ENCODE measurements at places on chromosomes 2 and 18.

DNA sequence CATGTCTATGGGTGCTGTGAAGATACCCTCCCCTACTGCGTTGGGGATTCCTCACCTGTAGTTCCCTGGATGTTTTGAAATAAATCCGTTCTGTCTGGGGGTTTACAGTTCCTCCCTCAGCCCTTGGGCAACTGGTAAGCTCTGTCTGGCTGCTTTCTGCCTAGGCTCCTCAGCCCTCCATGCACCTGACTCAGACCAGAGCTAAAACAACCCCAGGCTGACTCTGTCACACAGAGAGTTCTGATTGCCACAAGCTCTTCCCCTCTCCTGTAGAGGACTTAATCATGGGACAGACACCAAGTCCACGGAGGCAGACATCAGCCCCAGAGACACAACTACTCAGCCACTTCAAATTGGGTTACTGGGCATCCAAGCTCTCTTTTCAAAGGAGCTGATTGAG, 6.3 kb downstream of the VIT start:
- no peak for DNase-seq

GRCh38 chr18:77234504-77235365, 14.9 kb upstream of the GALR1 start:
- no peak for DNase-seq

- no peak for DNase-seq
These were observed 841.0 kb upstream of the CELF4 start for GRCh38 chr18:38406607-38407006.

DNA sequence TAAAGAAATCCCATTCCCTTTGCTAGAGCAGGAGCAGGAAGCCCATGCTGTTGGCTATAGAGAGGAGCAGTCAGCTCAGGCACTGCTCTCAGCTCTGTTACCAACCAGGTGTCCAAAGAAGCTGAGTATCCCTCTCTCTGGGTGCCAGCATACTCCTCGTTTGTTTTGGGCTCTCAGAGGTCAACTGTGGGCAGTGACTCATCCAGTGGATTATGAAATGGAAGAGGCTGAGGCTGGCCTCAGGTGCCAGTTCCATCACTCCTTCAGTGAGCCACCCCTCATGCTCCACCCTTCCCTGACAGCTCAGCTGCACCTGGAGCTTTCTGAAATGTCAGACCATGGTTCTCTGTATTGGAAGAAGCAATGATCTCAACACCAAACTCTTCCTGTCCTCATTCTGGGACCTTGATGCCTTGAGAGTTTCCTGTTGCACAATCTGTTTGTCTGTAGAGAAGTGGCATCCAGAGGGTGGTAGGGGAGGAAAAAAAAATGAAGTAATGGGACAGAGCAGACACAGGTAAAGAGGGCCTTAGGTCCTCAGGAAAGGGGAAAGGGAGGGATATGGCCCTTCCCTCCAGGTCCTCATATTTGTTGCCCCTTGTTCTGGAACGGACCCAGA, 31.2 kb upstream of the EN1 start:
- DNase-seq = no peak

DNA sequence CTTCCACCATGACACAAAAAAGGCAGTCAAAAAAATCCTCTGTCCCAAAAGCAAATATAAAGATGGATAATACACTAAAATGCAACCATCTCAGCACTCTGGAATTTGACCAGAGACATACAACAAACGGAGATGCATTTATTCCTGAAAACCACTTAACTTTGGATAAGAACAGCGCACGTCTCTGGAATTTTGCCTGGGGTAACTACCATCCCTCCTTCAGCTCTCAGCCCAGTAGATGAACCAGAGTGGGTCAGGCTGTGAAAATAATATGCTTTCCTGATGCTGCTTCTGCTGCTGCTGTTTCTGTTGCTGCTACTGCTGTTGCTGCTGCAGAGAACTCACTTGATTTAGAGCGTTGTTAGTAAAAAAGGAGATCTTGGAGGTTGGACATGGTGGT, 133.8 kb upstream of the ACVR2A start:
- no peak for DNase-seq

- DNase-seq = no peak
These were observed 33.7 kb downstream of the SPAG16 start for GRCh38 chr2:213317929-213318328.

DNA sequence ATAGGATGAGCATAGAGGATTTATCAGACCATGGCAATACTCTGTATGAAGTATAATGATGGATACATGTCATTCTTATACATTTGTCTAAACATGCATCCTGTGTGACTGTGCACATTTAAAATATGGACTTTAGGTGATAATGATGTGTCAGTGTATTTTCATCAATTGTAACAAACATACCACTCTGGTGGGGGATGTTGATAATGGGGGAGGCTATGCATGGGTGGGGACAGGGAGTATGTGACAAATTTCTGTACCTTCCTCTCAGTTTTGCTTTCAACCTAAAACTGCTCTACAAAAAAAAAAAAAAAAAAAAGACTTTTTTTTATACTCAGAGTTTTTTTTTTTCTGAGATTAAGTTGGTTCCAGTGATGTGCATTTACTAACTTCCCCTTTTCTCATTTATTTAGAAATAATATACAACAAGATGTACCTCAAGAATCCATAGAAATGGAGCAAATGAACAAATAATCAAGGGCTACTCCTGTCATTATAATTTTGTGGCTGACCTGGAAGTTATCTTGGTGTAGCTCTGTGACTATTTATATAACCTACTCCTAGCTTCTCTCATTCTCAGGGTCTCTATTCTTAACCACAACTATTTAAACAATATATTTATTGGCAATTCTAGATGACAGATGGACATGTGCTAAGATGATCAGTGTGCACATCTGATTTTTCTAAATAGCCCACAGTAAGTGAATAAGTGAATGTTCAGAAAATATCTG, 108.9 kb upstream of the ITGA4 start:
- DNase-seq = no peak

- no peak for DNase-seq
These were observed 50.4 kb upstream of the AFF3 start for GRCh38 chr2:100192825-100193224.

GRCh38 chr2:70511971-70512729, 41.5 kb downstream of the TGFA start:
- DNase-seq = no peak

DNA sequence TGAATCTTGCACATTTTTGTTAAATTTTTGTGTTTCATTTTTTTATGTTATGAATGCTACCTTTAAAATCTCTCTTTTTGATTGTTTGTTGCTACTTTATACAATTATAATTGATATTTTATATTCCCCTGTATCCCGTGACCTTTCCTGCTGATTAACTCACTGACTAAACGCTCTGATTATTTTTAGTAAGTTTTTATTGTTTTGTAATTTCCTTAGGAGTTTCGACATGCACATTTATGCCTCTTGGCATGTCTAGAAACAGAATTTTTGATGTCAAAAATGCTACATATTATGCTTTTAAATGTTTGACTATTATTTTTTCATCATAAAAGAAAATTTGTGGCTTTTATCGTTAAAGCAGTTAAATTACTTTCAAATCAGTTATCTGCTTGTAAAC, 1131.6 kb upstream of the TMEFF2 start:
- no peak for DNase-seq

DNA sequence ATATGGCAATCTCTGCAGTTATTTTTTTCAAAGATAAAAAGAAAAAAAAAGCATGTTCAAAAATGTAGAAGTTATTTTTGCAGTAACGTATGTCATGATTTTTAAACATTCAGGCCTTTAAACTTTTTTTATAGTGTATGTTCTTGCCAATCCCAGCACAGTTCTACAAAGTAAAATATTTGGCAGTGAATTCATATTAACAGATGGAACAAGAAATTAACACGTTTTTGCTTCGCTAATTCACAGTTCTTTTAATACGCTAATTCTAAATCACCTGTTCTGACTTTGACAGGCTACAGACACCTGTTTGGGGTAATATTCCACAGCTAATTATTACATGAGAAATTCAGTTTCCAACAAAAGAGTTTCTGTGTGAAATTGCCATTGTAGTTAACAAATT, 183.2 kb downstream of the ARHGAP15 start:
- DNase-seq = no peak

- no peak for DNase-seq
These were observed 133.4 kb upstream of the ITGA6 start for GRCh38 chr2:172293952-172294351.

GRCh38 chr2:85427300-85427835, 8.9 kb downstream of the SH2D6 start:
- no peak for DNase-seq

- no peak for DNase-seq
These were observed 14.3 kb upstream of the FAHD2A start for GRCh38 chr2:95388091-95388692.

GRCh38 chr2:239694487-239694886, 293.7 kb upstream of the HDAC4 start:
- no peak for DNase-seq

GRCh38 chr2:64654063-64654811, 524 bp upstream of the SERTAD2 start:
- DNase-seq = peak; percentile 81

GRCh38 chr18:62773691-62774090, 58.4 kb downstream of the PHLPP1 start:
- DNase-seq = no peak

- DNase-seq = no peak
These were observed 92.5 kb downstream of the EPB41L5 start for GRCh38 chr2:120105360-120105759.

DNA sequence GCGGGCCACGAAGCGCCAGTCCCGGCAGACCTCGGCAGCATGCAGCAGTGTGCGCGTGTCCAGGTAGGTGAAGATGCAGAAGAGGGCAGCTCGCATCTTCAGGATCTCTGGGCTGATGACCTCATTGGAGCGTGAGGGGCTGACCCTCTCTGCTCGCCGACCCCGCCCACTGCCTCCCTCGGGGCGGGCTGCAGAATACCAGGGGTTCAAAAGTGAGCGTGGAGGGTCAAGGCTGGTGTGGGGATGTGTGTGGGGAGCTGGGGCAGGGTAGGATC, 20.0 kb downstream of the FBXO41 start:
- DNase-seq = no peak

- DNase-seq = no peak
These were observed 7.9 kb downstream of the LIPG start for GRCh38 chr18:49569724-49570123.

DNA sequence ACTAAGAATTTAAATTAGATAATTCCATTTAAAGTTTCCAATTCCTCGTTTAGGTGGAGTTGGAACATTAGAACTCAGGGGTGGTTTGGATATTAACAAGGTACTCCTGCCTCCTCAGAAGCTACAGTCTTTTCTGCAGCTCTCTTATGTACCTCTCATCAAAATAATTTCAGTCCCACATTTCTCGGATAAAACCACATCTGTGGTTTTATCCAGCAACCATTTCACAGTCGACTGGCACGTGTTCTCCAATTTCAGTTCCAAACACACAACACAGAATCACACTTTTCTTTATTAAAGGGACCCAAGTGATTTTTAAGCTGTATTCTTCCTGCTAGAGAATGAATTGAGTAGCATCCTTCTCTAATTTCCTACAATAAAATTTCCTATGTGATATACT, 22.7 kb upstream of the NFU1 start:
- no peak for DNase-seq

DNA sequence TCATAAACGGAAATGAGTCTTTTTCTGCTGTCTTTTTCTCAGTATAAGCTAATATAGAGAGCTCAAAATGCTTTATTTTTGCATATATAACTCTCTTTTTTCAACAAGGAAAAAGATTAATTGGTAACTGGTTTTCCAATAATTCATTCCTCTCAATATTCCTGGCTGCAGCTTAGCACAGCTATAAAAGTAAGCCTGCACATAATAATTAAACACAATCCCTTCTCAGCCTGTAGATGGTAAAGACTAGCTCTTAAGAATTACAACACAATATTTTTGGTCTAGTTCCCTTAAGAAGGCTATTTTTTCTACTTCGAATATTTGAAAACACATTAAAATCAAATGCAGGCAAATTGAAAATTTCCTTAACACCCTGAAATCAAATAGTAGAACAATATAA, 258.0 kb downstream of the DOK6 start:
- no peak for DNase-seq

DNA sequence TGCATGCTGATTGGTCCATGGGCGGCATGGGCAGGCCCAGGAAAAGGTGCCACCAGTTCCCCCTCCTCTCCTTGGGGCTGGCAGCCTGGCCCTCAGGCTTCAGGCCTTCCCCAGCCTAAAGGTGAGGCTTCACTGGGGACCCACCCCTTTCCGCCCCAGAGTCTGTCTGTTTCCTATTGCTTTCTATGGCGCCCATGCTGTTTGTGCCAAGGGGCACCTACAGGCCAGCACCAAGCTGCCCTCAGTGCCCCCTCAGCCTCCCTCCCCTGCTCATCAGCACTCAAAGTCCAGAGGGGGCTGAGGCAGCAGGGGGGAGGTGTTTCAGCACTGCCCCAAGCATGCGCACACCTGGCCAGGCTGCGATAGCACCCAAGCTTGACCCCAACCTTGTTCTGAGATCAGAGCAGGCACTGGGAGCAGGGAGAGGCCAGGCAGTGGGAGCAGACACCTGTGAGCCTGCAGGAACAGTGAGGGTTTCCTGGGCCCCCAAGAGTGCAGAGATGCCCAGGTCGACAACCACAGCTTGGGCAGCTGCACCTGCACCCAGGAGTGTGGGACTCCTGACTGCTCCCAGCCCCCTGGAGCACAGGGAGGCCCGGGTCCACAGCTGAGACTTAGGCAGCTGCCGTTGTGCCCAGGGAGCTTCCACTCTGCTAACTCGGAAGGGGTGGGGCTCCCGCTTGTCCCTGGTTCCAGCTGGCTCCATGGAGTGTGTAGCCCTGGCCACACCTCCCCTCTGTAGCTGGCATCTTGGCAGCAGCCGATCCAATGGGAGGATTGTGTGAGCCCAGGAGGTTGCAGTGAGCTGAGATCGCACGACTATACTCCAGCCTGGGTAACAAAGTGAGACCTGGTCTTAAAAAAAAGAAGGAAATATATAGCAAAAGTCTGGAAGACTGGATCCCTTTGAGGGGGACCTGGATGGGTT, 69.1 kb downstream of the NCAPH start:
- DNase-seq = no peak

DNA sequence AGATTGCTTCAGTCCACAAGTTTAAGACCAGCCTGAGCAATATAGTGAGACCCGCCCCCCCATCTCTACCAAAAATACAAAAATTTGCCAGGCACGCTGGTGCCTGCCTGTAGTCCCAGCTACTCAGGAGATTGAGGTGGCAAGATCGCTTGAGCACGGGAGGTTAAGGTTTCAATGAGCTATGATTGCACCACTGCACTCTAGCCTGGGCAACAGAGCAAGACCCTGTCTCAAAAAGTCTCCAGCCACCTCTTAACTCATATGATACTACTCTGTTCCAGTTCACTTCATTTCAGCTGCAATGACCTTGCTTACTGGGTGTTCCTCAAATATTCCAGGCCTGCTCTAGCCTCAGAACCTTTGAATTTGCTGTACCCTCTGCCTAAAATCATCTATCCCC, 11.4 kb downstream of the MEMO1 start:
- no peak for DNase-seq

Measured in CD4-positive, alpha-beta T cell treated with Interleukin-21 for 1 hour (primary cell).